ENCODE measurements at places on chromosomes 1 and 21.

DNA sequence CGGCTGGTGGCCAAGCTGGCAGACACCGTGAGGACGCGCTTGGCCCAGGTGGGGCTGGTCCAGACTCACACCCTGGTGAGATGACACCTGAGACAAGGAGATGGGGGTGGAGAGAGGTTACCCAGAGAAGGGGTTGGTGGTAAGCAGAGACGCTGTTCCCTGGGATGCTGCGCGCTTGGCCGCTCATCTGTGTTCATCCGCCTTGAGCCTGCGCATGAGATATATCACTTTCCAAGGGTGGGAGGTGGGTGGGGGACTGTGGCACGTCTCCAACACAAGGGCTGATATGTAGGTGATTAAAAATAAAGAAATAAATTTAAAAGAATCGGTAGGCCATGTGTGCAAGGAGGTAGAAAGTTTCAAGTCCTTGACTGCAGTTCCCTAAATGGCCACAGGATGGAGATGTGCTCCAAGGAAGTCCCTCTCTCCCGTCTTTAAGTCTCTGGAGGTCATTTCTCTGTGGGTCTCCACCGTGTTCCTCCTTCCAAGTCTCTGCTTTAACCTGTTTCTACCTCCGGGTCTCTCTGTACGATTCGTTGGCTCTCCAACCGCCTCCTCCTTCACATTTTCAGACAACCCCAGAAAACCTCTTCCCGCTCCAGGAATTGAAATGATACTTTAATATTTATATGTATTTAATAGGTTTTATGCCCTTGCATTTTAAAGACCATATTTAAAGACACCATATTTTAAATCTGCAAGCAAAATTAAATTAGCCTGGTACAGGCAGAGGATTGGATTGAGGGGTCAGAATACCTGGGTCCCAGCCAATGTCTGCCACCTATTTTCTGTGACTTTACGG lies 4.5 kb downstream of the TTC24 start:
- DNase-seq = peak; percentile 63

GRCh38 chr1:30386156-30386926 lies 337.0 kb downstream of the MATN1 start:
- no peak for DNase-seq

DNA sequence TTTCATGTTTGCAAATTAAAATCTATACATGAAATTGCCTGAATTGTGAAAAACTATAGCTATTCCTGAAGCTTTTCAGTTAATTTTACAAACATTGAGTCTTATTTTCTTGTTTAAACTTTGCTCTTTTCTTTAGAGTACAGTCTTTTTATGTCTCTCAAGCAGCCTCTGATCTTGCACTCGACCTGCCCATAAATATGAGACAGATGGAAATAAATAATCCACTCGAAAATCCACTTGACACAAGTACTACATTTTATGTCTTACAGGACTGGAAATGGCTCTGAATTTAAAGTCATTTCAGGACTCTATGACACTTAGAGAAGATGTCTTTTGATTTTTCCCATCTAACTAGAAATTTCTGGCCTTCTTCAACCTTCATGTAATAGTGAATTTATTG lies 283.8 kb downstream of the USP25 start:
- DNase-seq = no peak

- DNase-seq = no peak
Measured at GRCh38 chr1:57348921-57349320, 74.9 kb downstream of the DAB1 start.

DNA sequence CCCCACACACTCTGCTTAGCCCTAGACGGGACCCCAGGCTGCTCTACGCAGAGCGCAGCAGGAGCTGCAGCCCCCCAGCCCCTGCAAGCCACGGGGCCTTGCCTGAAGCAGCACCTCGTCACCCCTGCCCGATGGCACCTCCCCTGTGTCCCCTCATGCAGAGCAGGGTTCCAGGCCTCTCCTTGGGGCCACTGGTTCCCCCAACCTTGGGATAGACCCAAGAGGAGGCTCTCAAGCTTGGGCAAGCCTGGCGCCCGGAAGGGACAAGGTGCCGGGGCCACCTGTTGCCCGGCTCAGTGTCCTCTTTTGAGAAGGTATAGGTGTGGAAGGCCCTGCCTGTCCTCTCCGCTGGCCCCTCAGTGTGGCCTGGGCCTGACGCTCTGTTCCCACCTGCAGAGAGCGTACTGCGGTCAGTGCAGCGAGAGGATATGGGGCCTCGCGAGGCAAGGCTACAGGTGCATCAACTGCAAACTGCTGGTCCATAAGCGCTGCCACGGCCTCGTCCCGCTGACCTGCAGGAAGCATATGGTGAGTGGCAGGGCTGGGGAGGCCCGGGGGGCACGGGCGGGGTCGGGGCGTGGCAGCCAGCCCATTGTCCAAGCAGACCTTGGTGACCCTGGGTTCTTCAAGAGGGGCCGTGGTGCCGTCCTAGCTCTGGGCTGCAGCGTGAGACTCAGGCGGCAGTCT lies 50.6 kb downstream of the FAAP20 start:
- no peak for DNase-seq

GRCh38 chr1:221149555-221150075 lies 270.4 kb downstream of the HLX start:
- DNase-seq = no peak

All from SW 1271 (cell line).